ENCODE measurements at places on chromosomes 3 and 15.

GRCh38 chr3:107665351-107665750, 142.6 kb downstream of the BBX start:
- no peak for DNase-seq

DNA sequence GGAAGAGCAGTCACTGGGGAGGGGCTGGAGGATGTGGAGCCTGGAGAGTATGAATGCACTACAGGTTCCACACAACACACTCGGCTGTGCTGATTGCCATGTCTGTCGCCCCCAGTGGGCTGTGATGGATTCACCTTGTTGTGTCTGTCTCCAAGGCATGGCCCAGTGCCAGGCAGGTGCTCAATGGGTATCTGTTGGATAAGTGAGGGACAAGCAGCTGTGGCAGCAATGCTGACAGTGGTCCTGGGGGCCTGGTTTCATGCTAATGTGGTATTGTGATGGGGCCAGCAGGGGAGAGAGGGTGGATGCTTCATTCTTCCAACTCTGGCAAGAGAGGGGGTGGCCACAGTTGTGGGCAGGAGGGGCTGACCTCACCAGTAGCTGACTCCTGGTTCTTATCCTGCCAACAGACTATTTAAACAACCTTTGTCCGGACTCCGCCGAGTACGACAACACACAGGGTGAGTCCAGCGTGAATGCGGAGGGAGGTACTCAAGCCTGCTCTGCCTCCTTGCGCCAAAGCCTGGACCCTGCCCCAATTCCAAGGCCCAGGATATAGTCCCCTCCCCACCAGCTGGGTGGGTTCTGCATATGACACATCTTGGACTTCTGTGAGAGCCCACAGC, 47.3 kb upstream of the NR2C2 start:
- DNase-seq, result no peak

DNA sequence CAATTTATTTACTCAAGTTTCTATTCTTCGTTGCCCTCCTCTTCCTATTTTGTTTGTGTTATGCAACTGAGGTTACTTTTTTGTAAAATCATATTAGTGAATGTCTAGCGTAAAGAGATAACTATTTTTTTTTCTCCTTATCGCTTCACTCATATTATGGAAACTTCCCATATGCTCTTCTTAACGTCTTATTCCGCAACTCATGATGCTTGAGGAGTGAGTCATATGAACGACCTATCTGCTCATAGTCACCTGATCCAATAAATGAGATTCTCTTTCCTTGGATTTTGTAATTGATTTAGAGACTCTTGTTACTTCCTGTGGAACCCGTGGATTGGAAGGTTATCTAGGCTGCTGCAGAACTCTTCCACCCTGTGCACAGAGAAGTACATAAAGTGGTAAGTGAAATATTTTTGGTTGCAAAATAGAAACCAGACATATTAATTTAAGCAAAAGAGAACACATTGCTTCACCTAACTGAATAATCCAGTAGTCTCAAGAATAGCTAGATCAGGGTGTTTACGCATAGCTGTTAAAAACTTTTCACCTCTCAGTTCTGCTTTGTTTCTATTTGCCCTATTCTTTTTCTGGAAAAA, 719.3 kb upstream of the SGO1 start:
- DNase-seq, result no peak

DNA sequence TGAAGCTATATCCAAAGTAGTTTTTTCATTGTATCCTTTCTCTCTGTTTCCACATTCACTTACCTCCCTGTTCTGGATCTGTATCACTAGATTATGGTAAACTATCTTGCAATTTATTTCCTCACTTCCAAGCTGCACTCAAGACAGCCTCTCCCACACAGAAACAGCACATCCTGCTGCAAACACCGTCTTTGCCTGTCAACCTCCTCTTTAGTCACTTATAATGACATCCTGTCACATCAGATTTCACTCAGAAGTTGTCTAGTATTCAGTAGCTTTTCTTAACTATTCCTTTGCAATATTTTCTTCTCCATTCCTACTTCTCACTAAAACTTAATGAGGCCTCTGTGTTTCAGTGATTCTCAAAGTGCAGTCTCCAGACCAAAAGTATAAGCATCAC, 490.8 kb downstream of the IGSF11 start:
- DNase-seq, result no peak

- no peak for DNase-seq
Measured at GRCh38 chr3:53828581-53828980, 17.6 kb downstream of the CHDH start.

DNA sequence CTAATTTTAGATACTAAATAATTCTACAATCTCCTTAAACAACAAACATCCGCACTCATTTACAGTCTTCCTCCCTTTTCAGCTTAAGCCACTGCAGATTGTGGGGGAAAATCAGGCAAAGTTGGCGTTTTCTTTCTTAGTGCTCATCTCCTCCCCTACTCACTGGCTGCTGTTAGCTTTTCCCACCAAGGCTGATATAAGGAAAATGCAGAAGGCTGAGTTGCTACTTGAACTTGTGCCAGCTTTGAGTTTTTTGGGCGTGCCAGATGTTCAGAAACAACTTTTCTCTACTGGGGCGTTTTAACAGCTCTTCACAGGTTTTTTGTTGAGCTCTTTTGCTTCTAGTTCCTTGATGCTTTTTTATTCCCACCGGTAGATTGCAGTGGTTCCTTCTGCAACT, 222.0 kb downstream of the PYDC2 start:
- no peak for DNase-seq

GRCh38 chr15:69482686-69483256, 30.2 kb downstream of the RPLP1 start:
- no peak for DNase-seq

DNA sequence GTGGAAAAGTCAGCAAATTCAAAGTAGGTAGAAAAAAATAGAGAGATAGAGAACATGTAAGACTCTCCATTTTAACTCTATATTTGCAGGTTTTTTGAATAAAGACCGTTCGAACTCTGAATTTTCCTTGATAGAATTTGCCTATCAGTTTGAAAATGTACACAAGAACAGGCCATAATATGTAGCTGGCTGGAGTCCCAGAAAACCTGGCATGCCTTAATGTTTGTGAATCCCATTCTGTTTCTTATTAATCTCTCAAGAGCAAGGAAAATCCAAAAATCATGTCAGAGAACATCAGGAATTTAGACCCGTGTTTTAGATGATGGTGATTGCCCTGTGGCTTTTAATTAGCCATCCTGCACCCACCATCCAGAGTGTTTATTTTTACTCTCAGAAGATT, 7.2 kb upstream of the CFAP161 start:
- DNase-seq, result no peak

GRCh38 chr3:10928407-10928960, 64.1 kb upstream of the SLC6A1 start:
- DNase-seq, result no peak

- no peak for DNase-seq
Measured at GRCh38 chr15:46146915-46147314, 512.1 kb downstream of the SQOR start.

- DNase-seq, result peak; percentile 61
Measured at GRCh38 chr3:169764312-169764881, 463 bp downstream of the TERC start.

DNA sequence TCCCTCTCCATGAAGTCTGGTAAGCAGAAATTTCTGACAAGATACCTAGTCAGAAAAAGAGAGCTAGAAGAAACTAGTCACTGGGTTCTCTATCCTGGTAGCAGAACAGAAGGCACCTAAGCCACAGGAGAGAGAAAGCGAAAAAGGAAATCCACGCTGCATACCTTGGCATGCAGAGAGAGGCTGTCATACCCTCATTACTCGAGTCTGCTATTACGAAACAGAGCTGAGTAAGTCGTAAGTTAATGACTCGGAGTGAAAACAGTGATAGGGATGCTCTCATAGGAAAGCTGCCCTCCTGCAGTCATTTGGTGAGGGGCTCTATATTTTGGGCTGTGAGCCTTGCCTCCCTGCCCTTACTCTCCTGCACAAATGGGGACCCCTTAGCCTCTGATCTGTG, 16.2 kb downstream of the CLRN1 start:
- no peak for DNase-seq

DNA sequence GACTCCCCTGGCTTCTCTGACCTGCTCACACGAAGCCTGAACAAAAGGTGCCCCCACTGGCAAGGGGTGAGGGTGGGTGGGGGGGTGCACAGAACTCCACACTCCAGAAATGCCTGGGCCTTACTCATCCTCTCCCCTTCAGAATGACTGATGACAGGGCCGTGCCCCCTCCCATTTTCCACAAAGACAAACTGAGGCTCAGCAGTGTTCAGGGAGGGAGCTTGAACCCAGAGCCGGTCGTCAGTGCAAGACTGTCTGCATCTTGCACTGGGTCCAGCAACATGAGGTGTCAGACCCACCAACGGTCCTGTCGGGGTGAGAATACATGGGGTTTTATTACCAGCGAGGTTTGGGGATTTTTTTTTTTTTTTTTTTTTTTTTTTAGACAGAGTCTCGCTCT, 15.3 kb downstream of the IGDCC3 start:
- no peak for DNase-seq

GRCh38 chr3:30847592-30847991, 46.9 kb downstream of the GADL1 start:
- DNase-seq, result no peak

DNA sequence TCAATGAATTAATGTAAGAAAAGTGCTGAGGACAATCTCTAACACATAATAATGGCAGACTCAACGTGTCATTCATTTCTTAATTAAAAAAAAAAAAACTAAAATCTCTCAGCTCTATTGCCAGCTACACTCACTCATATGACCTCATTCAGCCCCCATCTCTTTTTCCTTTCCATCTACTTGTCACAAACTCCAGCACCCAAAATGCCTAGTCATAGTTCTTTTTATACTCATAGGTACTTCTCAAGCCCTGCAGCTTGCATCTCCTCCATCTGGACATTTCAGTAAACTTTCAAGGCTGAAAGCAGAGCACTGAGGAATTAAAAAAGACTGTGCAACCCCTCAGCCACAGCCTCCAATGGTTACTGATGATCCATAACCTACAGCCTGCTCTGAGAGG, 109.8 kb downstream of the PLCH1 start:
- no peak for DNase-seq

DNA sequence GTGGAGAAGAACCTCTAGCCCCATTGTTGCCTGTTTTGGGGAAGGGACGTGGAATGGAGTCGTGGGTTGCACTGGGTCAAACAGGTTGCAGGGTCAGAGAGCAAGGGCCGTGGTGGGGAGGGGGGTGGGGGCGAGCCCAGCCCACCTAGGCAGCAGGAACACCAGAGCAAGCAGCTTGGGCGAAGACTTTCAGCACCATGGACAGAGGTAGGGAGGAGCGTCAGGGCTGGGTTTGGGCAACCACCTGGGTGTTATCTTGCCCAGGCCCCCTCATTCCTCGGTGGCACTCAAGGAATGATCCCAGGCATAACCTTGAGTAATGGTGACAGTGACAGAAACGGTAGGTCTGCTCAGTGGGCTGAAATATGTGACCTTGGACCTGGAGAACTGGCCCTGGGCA, 45.9 kb upstream of the TMEM115 start:
- DNase-seq, result peak; percentile 73

- no peak for DNase-seq
Measured at GRCh38 chr3:197542741-197543454, 12.9 kb downstream of the BDH1 start.

- peak; percentile 10 for DNase-seq
Measured at GRCh38 chr3:72614394-72615074, 233.7 kb downstream of the SHQ1 start.

DNA sequence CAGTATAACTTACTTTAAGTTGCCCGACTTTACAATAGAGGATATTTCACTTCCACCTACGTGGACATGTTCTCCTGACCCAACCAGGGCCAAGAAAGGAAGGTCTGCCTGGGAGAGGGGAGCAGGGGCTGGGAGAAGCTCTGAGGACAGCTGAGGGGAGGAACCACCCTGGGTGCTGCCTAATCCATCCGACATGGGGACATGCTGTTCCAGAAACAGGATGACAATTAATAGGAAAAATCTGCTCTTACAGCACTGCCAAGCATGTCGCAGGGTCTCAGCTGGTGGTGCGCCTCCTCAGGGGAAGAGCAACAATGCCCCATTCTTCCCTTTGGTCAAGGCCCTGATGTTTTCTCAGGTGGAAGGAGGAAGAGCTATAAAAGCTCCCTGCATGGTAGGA, 132.3 kb downstream of the NTRK3 start:
- DNase-seq, result no peak

DNA sequence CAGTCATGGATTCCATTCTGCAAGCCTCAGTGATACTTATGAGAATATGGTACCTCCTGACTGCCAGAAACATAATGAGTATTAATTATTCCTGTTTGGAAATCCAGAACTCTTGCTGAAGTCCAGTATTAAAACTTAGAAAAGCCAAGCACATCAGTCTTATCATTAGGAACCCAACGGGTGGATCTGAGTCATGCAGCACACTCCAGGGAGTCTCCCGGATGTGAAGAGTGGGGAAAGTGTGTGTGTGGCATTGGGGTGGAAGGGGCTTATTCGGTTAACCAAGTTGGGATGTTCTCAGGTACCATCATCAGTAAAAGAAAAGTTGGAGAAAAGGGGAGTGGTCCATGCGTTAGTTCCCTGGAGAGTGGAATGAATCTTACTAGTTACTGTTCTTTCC, 181.1 kb downstream of the PLCL2 start:
- no peak for DNase-seq

- no peak for DNase-seq
Measured at GRCh38 chr3:40572588-40572987, 47.8 kb downstream of the ZNF621 start.

DNA sequence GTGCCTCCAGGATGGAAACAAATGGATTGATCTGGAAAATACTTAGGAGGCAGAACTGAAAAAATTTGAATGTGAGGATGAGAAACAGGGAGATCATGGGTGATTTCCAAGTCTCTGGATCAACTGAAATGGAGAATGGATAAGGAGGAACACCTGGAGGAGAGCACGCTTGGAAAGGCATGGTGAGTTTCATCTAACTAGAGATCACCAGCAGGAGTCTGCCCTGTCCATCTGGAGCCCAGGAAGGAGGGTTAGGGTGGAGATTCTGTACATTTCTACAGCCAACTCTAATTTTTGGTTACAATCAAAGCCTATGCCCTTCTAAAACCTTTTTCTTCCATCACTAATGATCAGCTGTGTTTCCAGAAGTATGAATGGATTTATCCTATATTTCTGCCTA, 995.9 kb upstream of the CFAP20DC start:
- no peak for DNase-seq

DNA sequence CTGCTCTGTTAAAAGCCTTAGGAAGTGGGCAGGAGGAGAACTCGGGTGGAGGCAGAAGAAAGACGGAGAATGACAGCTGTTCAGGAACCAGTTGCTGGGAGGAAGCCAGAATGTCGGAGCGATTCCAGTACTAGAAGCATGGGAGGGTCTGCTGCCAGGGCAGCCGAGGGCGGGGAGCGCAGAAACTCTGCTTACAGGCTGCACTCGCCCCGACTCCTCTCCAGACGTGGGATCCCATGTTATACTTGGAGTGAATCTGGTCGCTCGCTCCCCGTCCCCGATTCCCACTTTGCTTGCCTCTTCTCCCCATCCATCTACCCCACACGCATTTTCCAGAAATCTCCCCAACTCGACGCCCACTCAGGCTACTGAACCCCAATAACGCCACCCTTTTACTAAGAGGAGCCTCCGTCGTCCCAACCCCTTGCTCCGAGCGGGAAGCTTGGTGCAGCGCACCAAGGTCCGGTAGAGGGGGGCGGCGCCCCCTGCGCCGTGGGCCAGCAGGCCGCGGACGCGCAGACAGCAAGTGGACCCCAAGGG, 665 bp downstream of the GATM start:
- DNase-seq, result no peak
